ENCODE measurements at places on chromosomes 16 and 17.

DNA sequence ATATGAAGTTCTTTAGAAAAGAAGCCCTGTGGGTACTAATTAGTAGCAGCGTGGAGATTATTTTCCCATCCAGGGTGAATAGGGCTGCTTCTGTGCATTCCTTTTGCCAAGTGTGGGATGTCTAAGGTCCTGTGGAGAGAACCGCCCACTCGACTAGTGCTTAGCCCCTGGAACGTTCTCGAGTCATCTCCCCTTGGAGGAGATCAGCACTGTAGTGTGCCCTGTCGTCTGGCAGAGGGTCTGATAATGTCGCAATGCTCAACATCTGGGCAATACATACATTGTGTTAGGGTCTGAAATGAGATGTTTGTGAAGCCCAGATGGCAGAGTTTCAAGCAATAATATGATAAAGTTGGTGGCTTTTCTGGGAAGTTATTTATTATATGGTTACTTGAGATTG is 64.8 kb downstream of the SPECC1 start:
- DNase-seq = no peak

DNA sequence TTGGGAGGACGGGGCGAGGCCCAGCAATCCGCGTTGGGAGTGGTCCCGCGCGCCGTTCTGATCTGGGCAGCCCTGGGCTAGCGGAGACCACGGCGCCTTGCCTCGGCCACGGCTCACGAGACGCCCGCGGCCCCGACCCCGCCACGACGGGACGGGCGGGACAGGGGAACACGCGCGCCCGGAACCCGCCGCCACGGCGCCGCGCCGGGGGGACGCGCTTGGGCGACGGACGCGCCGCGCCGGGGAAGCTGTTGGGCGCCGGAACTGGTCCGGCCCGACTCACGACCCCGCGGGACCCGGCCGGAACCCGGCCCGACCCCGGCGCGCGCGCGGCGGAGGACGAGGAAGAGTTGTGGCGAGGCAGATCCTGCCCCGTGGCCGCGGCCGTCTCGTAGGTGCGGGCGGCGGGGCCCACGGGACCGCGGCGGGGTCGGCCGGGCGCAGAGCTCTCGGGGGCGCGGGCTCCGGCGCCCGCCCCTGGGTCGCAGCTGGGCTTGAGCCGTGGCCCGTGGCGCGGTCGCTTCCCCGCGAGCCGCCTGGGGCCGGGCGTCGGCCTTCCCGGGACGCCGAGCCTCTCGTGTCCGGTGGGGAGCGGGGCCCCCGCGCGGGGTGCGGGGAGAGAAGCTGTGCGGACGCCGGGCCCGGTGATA is at the start of gene ACSF3:
TSS of gene ACSF3 (plus strand) at position 251 of the 650 bp plus-strand sequence. CDS start 6,830 bp downstream, outside the sequence.
- no peak for DNase-seq

DNA sequence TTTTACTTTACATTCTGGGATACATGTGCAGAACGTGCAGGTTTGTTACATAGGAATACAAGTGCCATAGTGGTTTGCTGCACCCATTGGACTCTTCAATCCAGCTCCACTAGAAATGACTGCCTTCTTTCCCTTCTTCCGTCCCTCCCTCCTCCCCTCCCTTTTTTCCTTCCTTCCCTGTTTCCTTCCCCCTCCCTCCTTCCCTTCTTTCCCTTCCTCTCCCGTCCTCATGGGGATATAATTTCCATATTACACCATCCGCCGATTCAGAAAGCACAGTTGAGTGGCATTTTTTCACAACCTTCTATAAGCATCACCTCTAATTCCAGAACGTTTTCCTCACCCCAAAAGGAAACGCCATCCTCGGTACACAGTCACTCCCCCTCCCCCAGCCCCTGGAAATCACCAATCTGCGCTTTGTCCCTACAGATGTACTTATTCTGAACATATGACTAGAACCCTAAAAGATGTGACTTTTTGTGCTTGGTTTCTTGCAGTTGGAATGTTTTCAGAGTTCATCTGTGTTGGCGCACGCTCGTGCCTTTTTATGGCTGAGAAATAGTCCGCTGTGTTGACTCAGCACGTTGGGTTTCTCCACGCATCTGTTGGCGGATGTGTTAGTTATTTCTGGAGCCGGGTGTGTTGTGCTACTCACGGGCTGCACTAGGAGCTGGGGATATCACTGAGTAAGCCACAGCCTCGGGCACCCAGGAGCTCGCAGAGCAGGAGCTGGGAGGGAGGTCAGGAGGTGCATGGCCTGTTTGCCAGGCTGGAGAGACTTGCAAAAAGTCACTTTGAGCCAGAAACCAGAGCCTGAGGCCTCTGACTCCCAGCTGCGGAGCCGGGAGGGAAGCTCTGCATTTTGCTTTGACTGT is 336.4 kb downstream of the SEC14L1 start:
- DNase-seq = no peak

GRCh38 chr16:81374550-81374949 is 59.8 kb downstream of the GAN start:
- no peak for DNase-seq

- DNase-seq = no peak
Measured at GRCh38 chr16:47150067-47150466, 6.3 kb upstream of the NETO2 start.

DNA sequence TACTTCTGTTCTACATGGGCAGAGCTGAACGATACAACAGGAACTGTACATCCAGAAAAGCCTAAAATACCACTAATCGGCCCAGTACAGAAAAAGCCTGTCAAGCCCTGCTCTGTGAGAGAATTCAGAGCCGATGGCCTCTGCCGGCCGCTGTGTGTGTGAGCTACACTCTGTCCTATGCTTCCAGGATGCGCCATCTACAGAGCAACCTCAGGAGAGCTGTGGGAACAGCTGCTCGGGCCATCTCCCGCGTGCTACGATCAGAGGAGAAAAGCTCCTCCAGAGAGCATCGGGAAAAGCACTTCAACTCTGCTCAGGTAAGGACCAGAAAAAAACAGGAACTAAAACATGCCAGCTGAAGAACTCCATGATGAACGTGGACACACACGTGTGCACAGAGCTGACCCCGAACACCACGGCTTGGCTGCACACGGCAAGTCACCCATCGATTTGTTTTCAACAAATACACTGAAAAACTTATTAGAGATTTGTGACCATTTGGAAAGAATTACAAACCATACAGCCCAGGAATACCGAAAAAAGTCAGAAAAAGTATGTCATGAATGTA is 115.9 kb downstream of the ANKRD11 start:
- no peak for DNase-seq

GRCh38 chr17:40018211-40019121 is 3.2 kb downstream of the CSF3 start:
- DNase-seq = no peak

GRCh38 chr16:86383488-86384262 is 126.7 kb upstream of the FOXF1 start:
- DNase-seq = no peak

- DNase-seq = no peak
Measured at GRCh38 chr16:77299395-77299794, 100.2 kb downstream of the SYCE1L start.
